ENCODE measurements at places on chromosomes 16 and 17. TPM values are rescaled to one million over a fixed set of nuclear protein-coding genes. Genes with fewer than 3 reads are reported as not detected.

- DNase-seq = no peak
Observed at GRCh38 chr17:9766970-9767369, 24.4 kb downstream of the DHRS7C start.

GFER gene
- total RNA-seq = 19.9 TPM

DNA sequence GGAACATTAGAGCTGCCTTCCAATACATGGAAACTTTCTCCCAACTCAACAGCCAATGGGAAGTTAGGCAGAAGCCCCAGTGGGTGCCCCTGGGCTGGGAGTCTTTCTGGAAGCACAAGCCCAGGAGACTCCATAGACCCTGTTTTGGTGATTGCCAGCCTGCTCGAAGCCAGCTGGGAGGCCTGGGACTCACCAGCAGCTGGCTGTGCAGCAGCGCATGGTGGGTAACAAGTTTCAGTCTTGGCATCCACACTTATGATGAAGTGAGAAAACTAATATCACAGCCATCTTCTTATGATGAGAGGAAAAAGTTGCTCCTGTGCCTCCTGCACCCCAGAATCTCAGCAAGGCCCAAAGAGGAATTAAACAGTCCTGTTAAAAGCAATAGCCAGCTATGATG is 522.5 kb upstream of the CDH5 start:
- no peak for DNase-seq

DNA sequence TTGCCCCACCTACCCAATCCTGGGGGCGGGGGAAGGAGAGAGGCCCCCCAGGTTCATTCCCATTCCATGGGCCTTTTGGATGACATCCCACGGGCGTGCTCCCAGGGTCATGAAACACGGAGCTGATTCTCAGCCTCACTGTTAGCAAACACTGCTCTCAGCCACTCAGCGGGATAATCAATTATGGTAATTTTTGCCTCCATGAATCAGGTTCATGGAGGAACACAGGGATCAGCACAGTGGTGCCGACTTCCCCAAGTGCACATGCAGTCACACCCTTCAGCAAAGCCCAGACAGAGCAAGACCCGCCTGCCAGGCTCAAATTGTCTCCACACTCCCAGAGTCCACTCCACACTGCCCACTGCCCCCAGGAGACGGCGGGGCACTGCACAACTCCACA is 164.6 kb downstream of the ENGASE start:
- DNase-seq = no peak

- no peak for DNase-seq
Observed at GRCh38 chr17:6544011-6544370, 12.4 kb downstream of the PITPNM3 start.

GRCh38 chr17:27743281-27743885 is 56.9 kb downstream of the NOS2 start:
- no peak for DNase-seq

BCL6B gene
- total RNA-seq = not detected

IL21R gene
- 2.0 TPM for total RNA-seq

GRCh38 chr17:66459811-66460270 is 157.4 kb downstream of the PRKCA start:
- DNase-seq = peak; percentile 90

DNA sequence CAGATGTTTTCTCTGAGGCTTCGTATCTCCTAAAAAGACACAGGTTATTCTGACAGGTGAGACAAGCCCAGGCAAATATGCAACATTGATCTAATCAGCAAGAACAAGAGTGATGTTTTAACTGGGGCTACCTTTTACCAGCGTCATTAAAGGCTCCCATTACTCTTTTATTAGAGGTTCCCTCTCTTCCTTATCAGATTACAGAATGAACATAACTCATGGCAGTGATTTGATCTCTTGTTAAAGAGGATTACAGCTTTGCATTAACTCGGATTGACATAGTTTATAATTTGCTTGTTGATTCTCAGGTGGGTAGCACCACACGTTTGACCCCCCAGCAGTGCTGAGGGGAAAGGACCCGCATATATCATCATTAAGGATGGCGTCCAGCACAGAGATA is 90.5 kb downstream of the AATF start:
- DNase-seq = no peak

MRC2 gene
- total RNA-seq = 161 TPM

TBX6 gene
- total RNA-seq = 0.45 TPM

DNA sequence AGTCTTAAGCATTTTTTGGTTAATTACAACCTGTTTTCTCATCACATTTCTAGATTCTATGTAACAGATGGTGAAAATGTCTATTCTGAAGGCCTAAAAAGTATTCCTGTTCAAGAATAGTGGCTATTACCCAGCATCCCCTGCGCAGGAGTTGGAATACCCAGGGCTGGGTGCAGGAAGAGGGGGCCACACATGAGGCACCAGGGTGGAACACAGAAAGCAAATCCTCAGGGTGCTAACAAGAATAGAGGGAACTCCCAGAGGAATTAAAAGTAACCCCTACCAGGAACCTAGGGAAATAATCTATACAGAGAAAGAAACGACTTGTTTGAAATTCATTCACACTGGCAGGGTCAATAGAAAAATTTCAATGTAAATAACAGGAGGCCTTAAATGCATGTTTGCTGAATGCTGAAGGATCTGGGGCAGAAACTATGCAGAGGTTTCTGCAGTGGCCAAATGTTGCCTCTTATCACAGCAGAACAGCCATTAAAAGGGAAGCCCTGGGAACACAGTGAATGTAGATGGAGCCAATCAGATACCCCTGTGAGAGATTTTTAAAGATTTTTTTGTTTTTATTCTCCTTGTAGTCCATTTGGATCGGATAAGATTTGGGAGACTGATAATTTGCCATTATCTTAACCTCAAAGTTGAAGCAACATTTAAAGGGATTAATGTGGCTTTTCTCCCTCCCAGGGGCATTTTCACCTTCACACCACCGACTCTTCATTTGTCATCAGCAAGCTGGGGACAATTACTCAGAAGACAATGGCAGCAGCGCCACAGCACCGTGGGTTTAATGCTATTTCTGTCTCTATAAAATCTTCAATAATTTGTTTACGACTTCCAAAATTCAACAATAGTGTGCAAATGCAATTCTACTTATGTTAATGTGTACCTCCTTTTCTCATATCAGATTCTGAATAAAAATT is 196.0 kb upstream of the PSMD7 start:
- no peak for DNase-seq

BRIP1 gene
- 0.51 TPM for total RNA-seq

DNA sequence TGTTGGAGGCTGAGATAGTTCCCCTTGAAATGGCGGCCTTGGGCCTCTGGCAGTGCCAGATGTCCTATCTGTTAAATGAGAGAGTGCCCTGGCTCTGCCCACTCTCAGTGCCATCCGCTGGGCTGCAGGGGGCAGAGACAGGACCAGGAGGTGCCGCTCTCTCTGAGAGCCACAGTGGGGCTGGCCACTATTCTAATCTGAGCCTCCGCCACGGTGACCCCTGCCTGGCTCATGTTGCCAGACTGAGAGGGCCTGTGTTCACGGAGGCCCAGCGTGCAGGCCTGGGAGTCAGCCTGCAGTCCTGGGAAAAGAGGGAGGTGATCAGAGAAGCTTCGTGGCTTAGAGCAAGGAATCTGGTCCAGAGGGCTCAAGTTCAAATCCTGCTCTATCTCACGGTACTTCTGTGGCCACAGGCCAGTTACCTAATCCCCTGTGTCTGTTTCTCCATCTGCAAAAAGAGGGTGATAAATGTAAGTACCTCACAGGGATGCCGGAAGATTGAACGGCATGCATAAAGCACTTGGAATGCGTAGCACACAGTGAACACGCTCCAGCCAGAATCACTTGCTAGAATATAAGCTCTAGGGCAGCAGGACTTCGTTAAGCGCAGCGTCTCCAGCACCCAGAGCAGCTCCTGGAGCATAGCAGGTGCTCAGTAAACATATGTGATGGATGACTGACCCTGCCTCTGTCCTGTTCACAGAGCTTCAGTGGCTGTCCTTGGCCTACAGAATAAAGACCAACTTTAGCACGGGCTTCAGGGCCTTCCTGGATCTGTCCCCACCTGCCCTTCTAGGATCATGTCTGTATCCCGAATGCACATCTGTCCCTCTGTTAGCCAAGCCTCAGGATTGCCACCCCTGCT is 6.3 kb downstream of the ATP2A3 start:
- DNase-seq = no peak

KRT27 gene
- not detected for total RNA-seq

GRCh38 chr16:1917056-1917664 is 1.1 kb downstream of the HS3ST6 start:
- no peak for DNase-seq

VTN gene
- 0.21 TPM for total RNA-seq

GRCh38 chr17:80279895-80280294 is 19.2 kb downstream of the RNF213 start:
- peak; percentile 73 for DNase-seq

GRCh38 chr17:82112181-82112913 is 14.3 kb upstream of the FASN start:
- no peak for DNase-seq

- DNase-seq = no peak
Observed at GRCh38 chr17:7837408-7838088, 3.5 kb downstream of the KDM6B start.

GRCh38 chr16:24773771-24774427 is 44.4 kb downstream of the TNRC6A start:
- DNase-seq = no peak

ABCC12 gene
- total RNA-seq = 0.05 TPM

DNA sequence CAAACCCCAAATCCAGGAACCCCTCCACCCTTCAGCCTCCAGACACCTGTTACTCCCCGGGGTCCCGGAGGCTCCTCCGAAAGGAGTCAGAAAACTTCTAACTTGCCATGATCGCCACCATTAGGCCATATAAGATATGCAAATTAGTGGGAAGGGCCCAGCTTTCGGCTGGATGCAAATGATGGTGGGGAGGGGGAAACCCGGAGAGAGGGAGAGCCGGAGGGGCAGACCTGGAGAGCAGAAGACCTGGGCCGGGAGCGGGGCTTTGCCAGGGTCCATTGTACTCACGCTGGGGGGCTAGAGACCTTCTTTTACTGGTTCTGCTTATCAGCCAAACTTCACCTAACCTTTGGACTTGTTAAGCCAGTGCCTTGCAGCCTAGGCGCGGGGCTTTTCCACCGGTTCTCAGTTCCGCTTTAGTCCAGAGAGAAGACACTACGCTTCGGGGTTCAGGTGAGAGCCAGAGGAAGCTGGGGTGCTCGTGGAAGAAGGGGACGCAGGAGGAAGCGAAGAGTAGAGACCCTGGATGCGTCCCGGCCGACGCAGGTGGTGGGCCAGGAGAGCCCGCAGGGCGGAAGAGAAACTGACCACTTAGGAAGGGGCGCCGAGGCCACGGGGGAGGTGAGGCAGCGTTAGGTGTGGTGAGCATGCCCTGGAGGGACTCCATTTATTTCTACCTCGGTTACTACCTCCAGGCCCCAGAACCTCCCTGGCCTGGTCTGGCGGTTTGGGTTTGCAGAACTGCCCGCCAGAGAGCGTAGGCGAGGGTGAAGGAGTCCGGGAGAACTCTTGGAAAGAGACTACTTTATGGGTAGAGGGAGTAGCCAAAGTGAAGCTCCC is at the start of gene HNF1B:
Gene HNF1B, minus strand, starts transcription at position 99 of the 840 bp plus-strand sequence. CDS start 175 bp downstream, outside the sequence.
- no peak for DNase-seq

TTLL6 gene
- not detected for total RNA-seq

GRCh38 chr16:1863681-1864460 is 8.1 kb downstream of the MEIOB start:
- DNase-seq = peak; percentile 45

DNA sequence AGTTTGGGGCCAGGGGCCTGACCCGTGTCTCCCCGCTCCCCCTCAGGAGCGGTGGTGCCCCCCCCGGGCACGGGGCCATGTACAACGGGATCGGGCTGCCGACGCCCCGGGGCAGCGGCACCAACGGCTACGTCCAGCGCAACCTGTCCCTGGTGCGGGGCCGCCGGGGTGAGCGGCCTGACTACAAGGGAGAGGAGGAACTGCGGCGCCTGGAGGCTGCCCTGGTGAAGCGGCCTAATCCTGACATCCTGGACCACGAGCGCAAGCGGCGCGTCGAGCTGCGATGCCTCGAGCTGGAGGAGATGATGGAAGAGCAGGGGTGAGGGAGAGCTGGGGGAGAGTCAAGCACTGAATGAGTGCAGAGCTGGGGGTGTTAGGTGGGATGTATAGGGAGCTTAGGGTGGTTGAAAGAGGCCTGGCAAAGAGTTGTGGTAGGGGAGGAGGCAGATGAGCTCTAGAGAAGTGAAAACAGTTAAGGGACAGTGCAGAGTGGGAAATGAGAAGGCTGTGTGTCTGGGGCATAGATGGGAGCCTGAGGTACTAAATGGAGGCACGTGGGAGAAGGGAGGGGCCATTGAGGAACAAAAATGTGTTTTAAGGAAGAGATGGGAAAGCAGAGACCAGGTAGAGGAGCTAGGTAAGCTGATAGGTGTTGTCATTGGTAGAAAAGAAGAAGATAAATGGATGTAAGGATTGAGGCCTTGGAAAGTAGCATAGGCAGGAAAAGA is 4.0 kb downstream of the SRRM2 start:
- no peak for DNase-seq

All from myocyte (in vitro differentiated cells).